ENCODE measurements at places on chromosomes 7 and 10. TPM values are rescaled to one million over a fixed set of nuclear protein-coding genes. Genes with fewer than 3 reads are reported as not detected.

DNA sequence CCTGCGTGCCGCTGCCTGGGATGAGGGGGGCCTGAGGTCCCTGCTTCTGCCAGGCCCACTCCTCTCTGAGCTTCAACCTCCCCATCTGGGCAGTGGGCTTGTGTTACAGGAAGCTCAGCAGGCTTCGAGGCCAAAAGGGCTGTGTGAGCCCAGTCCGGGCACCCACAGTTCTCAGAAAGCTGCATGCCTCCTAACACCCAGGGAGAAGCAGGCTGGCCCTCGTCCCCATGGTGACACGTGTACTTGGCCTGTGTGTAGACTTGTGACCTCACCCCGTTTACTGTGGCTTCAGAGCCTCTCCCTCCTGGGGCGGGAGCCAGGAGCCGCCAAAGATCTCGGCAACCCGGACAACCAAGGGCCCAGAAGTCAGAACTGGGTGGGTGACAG is 2.2 kb upstream of the GRIFIN start:
- DNase-seq: no peak

DNA sequence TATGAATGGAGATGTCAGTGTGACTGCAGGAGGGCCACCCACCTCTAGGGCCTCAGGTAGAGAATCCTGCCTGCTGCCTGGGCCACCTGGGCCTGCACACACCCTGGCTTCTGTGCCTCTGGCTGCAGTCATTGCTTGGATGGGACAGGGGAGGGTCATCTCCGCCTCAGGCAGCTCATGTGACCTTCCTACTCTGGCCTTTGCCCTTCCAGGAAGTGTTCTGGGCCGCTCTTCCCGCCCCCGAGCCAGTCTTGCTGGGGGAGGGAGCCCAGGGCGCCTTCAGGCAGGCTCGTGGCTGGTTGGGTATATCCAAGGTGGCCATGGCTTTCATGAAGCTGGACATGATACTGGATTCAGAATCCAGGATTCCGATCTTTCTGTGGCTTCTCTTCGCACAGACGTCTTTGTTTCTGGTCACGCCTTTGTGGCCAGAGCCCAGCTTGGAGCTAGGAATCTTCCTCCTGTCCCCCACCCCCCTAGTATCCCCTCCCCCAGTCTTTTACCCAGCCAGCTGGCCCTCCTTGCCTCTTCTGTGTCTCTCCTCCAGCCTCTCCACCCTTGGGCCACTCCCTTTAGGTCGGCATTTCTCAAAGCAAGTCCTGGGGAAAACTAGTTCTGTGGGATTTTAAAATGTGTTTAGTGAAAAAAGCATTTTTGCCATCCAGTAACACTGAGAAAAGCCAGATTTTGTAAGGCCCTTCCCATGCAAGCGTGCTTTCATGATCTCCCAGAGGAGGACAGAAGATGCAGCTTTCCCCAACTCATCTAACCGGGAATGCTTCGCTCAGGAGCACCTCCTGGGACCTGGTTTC is 119.6 kb downstream of the ZMIZ1 start:
- no peak for DNase-seq

GRCh38 chr10:112098682-112099081 is 84.9 kb downstream of the GPAM start:
- DNase-seq: no peak

DNA sequence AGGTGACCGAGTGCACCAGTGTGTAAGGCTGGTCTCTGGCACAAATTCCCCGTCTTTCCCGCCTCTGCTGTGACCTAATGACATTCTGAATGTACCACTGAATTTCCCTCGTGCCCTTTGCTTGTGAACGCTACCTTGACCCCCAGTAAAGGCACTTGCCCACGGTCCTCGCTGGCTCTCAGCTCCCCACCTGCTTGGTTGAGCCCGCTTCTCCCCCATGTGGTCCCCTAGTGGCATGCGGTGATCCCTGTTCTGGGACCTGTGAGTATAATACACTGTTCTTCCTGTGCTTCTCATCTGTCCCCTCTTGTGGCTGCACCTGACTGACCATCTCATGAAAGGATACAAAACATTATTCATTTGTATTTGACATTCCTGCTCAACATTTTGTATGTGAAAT is 495.7 kb downstream of the INHBA start:
- DNase-seq: no peak

CCDC172 gene
- not detected for total RNA-seq

PTPRN2 gene
- total RNA-seq: 0.93 TPM

GRCh38 chr10:23417254-23417653 is 21.6 kb upstream of the OTUD1 start:
- DNase-seq: no peak

- no peak for DNase-seq
Measured at GRCh38 chr7:157597562-157597961, 260.8 kb downstream of the DNAJB6 start.

GARIN1A gene
- 2.7 TPM for total RNA-seq

- DNase-seq: no peak
Measured at GRCh38 chr7:35723011-35723410, 28.1 kb upstream of the HERPUD2 start.

HDAC9 gene
- total RNA-seq: 22.1 TPM

DOCK4 gene
- 17.3 TPM for total RNA-seq

CFAP70 gene
- total RNA-seq: 0.99 TPM

CLCN1 gene
- not detected for total RNA-seq

IDI1 gene
- total RNA-seq: 29.8 TPM

GRCh38 chr7:150003304-150003810 is 129.6 kb downstream of the ATP6V0E2 start:
- DNase-seq: no peak

GRCh38 chr10:8073691-8074416 is 19.4 kb downstream of the GATA3 start:
- DNase-seq: no peak

- DNase-seq: no peak
Measured at GRCh38 chr10:6669269-6669859, 89.3 kb upstream of the PRKCQ start.

DNA sequence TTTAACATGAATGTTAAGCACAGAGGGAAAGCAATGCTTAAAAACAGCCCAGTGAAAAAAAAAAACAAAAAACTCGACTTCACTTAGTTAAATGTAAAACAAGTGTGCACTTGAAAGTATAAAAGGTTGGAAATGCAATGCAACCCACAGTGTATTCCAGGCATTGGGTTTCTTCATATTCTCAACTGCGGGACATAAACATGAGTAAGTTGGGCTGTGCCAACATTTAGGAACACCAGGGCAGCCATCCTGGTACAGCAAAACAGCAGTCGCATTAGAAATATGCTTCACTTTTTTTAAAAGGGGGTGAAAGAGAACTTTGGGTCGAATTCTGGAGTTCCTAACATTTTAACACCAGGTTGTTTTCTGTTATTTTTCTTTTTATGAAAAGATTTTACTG is 937 bp downstream of the STEAP1 start:
- no peak for DNase-seq

ZNF488 gene
- not detected for total RNA-seq

CALCR gene
- total RNA-seq: not detected

DNA sequence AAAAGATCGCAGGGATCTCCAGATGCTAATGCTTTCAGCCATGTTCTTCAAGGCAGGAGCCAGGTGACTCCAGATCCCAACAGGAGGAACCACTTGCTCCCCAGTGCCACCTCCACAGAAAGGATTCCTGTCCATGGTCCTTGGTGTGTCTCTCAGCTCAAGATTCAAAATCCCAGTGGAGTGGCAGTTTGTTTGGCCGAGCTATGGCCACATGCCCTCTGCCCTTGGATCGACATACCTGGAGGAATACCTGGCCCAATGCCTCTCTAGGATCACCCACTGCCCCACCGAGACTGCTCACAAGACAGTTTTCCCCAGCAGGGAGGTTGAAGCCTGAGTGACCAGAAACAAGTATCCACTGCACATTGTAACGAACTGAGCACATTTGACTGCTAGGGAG is 3.9 kb upstream of the GPRIN2 start:
- DNase-seq: peak; percentile 7

- DNase-seq: no peak
Measured at GRCh38 chr10:71392791-71393781, 3.6 kb upstream of the CDH23 start.

SRRM3 gene
- total RNA-seq: 5.1 TPM

DNA sequence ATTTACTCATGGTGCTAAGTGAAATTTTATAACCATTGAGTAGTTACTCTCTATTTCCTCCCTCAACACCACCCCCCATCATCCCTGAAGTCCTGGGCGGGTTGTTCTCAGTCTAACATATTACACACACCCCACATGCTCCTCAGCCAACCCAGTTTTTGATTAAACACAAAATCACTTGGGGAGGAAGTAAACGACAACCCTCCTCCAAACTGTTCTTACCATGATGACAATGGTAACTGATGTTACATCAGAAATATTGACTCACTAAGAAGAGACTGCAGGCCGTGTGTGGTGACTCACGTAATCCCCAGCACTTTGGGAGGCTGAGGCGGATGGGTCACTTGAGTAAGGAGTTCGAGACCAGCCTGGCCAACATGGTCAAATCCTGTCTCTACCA is 44.2 kb downstream of the RAB11FIP2 start:
- DNase-seq: no peak

C10orf105 gene
- total RNA-seq: not detected

PBLD gene
- total RNA-seq: 6.2 TPM

PTEN gene
- 47.5 TPM for total RNA-seq

GRCh38 chr7:157234271-157234670 is 95.5 kb downstream of the UBE3C start:
- DNase-seq: no peak

GRCh38 chr10:121846555-121846954 is 81.3 kb downstream of the ATE1 start:
- no peak for DNase-seq

DNA sequence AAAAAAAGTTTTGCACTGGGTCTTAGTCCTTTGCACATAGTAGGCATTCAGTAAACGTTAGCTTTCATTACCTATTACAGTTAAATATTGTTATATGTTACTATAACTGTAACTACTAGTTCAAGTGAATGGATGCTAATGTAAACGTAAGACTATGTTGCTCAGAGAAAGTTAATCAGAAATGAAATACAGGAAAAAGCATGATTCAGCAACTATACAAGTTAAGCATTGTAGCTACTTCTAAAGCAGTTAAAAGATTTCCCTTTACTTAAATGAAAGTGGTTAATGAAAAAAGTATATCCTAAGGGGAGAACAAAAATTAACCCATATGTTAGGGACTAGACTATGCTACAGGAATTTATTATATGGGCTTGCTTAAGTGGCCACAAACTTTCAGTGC is 121.2 kb downstream of the SKAP2 start:
- no peak for DNase-seq

- no peak for DNase-seq
Measured at GRCh38 chr10:75606203-75606779, 174.9 kb downstream of the LRMDA start.
